DMS153 (cell line): ENCODE measurements at places on chromosomes 1 and 21.

DNA sequence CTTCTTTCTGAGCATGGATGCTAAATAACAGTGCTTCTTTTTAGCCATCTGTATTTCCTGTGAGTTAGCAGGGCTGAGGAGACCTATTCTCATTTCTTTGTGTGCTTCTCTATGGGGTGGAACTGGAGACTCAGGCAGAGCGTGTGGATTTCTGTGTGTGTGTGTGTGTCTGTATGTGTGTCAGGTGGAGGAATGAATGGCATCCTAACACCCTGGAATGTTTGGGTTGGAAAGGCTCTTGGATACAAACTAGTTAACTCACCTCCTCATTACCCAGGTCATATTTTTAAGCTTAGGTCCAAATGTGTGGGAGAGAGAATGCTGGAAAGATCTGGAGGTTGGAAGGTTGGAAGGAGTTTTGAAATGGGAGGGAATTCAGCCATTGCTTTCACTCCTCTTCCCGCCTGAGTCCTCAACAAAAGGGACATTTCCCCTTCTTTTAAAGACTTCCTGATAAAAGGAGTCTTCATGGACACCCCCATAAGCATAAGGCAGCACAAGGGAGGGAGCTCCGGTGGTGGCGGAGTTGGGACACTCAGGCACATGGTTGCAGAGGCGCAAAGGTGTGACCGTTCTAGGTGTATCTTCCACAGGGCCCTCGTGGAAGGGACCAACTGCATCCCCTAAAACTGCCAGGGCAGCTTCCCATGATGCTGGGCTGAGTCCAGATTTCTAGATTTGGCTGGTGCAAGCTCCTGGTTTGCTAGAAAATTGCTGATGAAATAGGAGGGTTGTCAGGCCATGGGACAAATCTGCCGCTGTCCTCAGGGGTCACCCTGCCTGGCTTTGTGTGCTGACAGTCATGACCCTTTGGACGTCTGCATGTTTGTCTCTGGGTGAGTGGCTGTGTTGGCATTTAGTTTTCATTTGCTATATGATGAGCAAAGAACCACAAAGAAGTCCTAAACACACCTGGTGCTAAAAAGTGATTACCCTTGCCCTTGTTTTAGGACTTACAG, 37.6 kb downstream of the MTARC1 start:
- DNase-seq = no peak

DNA sequence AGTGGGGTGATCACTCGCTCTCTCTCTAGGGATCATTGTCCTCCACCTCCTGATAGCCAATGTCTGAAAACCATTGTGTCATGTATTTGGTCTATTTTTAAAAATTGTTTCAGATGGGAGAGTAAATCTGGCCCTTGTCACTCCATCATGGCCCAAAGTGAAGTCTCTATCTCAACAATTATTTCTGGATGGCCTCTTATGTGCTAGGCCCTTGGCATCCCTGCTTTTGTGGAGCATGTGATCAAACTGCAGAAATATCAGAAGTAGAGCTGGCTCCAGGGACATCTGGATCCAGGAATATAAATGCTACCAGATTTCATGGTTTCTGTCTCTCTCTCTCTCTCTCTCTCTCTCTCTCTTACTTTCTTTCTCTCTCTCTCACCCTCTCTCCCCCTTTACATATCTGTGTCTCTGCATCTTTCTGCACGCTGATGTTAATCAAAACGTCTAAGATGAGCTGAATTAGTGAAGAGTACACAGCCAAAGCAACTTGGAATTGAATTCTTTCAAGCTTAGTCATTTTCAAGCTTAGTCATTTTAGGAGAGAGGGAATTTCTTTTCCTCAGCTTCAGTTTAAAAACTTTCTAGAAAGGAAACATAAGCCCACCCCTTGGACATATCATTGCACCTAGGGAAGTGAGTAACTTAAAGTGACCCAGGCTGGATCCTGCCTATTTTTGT, 47.4 kb upstream of the DOCK7 start:
- DNase-seq = no peak

- DNase-seq = peak; percentile 96
Observed at GRCh38 chr1:100132566-100133477, at the start of the genes SASS6 and TRMT13. Gene SASS6 (minus strand): TSS chr1:100132930. CDS start chr1:100132814, 116 bp downstream. Gene TRMT13 (plus strand): TSS chr1:100133163. CDS start chr1:100133169, 6 bp downstream.

- no peak for DNase-seq
Observed at GRCh38 chr1:242030071-242030470, 31.2 kb upstream of the MAP1LC3C start.

DNA sequence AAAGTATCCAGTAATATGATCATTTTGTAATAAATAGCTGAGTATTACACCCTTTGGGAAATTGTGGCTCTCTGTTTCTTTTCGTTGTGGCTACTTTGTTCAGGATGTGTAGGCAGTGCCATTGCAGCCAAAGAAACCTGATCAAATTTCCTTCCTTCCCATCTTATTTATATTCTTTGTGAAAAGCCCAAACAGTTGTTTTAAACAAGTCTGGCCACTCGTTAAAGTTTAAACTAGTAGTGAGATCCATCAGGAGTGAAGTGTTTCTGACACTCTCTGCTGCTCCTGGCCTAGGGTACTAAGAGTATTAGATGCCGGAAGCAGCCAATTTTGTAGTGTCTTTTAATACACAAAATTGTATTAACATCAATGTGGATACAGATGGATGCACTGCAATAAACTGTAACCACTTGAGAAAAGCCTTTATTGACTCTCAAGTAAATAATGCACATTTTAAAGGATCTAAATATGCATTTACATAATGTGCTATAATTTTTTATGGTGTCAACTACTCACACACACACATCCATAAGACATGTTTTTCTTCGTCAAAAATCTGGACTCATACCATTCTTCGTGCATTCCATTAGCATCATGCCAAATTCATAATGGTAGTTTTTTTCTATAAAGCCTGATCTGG, 317.9 kb downstream of the NFIA start:
- DNase-seq = no peak

DNA sequence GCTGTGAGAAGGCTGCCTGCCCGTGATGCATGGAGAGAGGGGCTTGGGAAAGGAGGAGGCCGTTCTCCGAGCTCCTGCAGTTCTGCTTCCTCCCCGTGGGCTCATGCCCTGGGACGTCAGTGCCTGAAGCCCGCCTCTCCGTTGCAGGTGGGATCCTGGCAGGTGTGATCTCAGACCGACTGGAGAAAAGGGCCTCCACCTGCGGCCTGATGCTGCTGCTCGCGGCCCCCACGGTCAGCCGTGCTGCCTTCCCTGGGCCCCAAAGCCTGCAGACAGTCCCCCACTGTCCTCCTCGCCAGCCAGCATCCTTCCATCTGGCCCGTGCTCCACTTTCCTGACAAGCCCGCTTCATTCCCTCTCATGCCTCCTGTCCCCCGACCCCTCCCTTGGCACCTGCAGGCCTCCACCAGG, 50.9 kb downstream of the SLC37A1 start:
- DNase-seq = no peak

DNA sequence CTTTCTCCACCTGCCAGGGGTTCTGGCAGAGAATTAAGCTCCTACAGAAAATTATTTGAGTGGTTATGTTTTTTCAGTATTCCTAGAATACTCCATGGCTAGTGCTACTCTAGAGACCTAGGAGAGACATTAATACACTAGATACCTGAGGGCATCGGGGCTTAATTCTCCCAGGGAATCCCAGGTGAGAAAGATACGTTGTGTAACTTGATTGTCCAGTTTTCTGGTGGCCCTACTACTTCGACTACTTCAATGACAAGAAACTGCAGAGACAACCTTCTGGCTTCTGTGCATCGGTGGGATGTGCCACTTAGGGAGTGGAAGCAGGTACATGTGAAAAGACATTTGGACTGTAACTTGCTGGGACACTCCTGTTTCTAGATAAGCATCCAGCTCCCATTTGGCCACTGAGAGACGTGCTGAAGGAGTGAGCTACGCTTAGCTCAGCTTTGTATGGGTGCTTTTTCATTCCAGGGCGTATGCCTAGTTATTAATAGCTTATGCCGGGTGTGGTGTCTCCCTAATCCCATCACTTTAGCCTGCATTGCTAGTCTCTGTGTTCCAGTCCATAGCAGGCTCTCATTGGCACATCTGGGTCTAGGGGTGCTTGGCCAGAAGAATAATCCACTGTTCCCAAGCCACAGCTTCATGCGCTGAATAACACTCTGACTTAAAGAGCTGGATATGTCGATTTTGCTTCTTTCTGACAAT, 300.7 kb downstream of the SIPA1L2 start:
- no peak for DNase-seq

GRCh38 chr1:55073187-55073916, 34.0 kb downstream of the PCSK9 start:
- DNase-seq = no peak

GRCh38 chr1:203826175-203826574, 30.8 kb downstream of the ZBED6 start:
- no peak for DNase-seq

DNA sequence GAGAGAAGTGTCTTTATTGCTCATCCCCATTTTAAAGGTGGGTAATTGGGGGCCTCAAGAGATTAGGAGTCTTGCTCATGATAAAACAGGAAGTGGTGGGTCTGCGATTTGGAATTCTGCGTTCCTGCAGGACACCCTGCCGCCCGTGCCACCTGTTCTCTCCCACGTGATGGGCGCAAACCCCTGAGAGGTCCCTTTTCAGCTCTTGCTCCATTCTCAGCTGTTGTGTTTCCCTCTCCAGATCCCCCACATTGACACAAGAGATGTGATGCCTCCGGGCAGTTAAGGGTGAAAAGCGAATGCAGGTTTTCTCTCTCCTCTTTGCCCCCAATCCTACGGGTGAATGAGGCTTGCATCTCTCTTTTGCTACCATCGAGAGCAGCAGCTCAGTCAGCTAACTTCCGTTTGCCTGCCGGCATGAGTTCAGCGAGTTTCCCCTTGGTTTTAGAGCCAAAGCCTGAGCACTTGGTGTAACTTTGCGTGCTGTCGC, 57.5 kb downstream of the KIF26B start:
- no peak for DNase-seq

DNA sequence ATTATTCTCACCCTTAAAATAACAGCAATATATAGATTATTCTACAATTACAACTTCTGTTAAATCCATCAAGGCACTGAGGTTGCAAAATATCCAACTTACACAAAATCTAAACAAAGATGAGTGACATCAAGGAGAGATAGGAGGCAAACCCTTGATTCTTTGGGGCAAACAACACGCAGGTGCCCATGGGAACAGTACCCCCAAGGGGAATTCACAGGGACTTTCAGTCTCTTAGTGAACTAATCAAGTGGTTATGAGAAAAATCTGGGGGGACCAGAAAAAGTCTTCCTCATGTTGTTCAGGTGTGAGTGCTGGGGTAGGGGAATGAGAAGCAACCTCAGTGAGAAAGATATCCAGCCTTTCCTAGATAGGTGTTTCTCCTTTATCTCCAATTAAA, 1107.9 kb downstream of the PLA2G4A start:
- no peak for DNase-seq

- no peak for DNase-seq
Observed at GRCh38 chr1:150387200-150387599, 23.3 kb downstream of the RPRD2 start.

DNA sequence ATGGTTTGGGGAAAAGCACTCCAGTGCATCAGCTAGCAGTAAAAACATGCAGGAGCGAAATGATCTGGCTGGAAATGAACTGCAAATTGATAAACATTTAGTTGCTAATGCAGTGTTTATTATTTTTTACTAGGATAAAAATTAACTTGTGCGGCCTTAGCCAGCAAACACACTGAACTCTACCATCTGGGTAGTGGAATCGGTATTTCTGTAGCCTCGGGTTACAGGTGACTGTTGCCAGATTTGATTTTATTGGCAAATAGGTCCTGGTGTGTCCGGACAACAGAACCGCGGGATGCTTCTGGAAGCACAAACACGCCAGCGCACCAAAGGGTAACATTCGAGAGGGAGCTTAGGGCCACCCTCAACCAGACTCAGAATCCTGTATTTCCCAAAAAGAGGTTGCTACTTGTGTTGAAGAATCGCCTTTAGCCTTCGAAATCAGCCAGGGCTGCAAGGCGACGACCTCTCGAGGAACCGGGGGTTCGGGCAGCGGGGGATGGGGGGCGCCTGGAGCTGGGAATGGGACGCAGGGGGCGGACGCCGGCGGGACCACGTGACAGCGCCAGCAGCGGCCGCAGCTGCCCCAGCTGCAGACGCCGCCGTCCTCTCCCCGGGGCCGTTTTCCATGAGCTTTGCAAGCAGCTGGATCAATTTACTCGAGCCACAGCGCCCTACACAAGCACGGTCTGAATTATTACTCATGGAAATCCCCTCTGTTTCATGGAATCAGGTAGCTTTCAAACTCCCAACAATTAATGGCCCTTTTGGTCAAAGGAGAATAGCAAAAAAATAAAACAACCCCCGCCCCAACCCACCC, 158.8 kb downstream of the TOMM20 start:
- DNase-seq = peak; percentile 46

DNA sequence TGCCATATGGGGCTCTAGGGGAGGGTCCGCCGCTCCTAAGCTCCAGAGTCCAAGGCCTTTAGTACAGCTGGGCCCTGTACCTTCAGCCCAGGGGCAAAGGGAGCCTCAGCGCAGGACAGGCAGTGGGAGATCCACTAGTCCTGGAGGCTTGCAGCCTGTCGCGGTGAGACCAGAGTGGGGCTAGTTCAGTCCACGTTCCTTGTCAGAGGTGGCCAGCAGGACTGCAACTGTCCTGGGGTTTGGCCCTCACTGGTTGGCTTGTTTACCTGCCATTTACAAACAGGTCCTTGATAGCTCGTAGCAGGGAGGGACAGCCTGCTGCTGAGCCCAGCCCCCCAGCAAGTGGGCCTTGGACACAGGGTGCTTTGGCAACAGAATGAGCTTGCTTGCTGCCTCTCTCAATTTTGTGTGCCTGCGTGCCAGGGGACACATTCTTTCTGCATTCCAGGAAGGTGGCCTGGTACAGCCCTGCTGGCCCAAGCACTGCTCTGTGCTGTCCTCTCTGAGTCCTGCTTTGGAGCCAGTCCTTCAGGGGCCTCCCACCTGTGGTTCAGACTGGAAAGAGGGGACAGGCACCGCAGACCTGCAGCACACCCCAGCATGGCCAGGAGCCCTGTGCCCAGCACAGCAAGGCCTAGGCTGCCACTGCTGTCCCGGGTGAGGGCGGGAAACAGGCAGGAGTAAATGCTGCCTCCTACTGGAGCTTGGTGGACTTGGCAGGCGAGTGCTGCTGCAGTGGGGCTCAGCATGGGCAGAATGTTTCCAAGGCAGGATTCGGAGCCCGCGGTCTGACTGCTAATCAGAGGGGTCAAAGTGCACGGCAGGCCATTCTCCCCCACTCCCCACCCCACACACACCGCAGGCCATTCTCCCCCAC, 15.2 kb downstream of the H6PD start:
- DNase-seq = no peak

DNA sequence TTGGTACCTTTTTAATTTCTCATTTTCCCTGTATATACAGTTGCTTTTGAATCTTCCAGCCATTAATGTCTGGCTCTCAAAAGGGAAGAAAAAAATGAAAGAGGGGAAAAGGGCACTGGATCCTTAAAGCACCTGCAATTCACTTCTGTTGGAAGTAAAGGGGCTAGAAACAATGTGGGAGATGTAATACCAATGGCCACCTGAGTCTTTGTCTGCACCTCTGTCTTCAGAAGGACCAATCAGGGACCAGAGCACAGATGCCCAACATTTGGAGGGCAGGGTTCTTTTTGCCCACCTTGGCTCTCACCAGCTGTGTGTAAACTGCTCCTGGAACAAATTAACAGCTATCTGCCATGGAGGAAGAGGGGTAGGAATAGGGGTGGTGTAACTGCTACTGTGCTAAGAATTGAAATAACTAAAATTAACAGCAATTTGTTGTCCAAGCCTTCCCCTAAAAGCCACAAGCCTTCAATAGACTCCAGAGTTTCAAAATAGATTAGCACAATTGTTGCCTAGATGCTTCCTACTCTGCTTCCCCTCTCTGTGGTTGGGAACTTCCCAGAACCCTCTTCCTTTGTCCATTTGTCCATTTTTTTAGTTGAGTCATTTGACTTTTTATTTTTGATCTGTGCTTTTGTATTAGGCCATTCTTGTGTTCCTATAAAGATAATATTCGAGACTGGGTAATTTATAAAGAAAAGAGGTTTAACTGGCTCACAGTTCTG, 11.5 kb upstream of the LRRC8B start:
- no peak for DNase-seq
